ENCODE measurements at places on chromosomes 7 and 10. TPM values are rescaled to one million over a fixed set of nuclear protein-coding genes. Genes with fewer than 3 reads are reported as not detected.

LRRC61 gene
- 0.16 TPM for total RNA-seq

MCM10 gene
- total RNA-seq = 22.1 TPM

MMP21 gene
- total RNA-seq = not detected

PTPRN2 gene
- 0.96 TPM for total RNA-seq

C7orf33 gene
- not detected for total RNA-seq

MCMBP gene
- total RNA-seq = 77.1 TPM

GJC3 gene
- total RNA-seq = 0.09 TPM

PHTF2 gene
- 14.6 TPM for total RNA-seq

PIK3CG gene
- not detected for total RNA-seq

TMEM196 gene
- not detected for total RNA-seq

AKR1C4 gene
- 0.30 TPM for total RNA-seq

MLXIPL gene
- total RNA-seq = 1.2 TPM

C10orf143 gene
- total RNA-seq = 0.83 TPM

CALHM1 gene
- not detected for total RNA-seq

ASB10 gene
- not detected for total RNA-seq

SYT15B gene
- 2.7 TPM for total RNA-seq

DLX6 gene
- total RNA-seq = not detected

BLOC1S2 gene
- 116 TPM for total RNA-seq

NSUN5 gene
- 64.5 TPM for total RNA-seq

ANKRD61 gene
- total RNA-seq = 0.75 TPM

SORBS1 gene
- total RNA-seq = 0.47 TPM

TAC1 gene
- not detected for total RNA-seq

NAT16 gene
- 0.10 TPM for total RNA-seq

BMPER gene
- total RNA-seq = 6.2 TPM

TFR2 gene
- total RNA-seq = 2.4 TPM

WASL gene
- 24.3 TPM for total RNA-seq

TYSND1 gene
- total RNA-seq = 20.1 TPM

SP4 gene
- 0.87 TPM for total RNA-seq

ANKRD30A gene
- total RNA-seq = 0.52 TPM

MKX gene
- not detected for total RNA-seq

GSTO2 gene
- 2.3 TPM for total RNA-seq

TWIST1 gene
- 3.8 TPM for total RNA-seq

All from A549 treated with CORT108297 at 1 μM for 4 hours (cell line).